ENCODE measurements at places on chromosomes 2 and 18.

GRCh38 chr2:43389581-43390466 is 163.4 kb upstream of the ZFP36L2 start:
- no peak for DNase-seq

- DNase-seq, result no peak
Measured at GRCh38 chr2:154280543-154280942, 408.8 kb downstream of the GALNT13 start.

GRCh38 chr2:5250482-5250881 is 441.7 kb upstream of the SOX11 start:
- no peak for DNase-seq

- DNase-seq, result no peak
Measured at GRCh38 chr2:27347641-27348040, 8.9 kb downstream of the GTF3C2 start.

- peak; percentile 21 for DNase-seq
Measured at GRCh38 chr2:206392118-206392517, 51.2 kb upstream of the ADAM23 start.
